ENCODE measurements at places on chromosomes 7 and 10. TPM values are rescaled to one million over a fixed set of nuclear protein-coding genes. Genes with fewer than 3 reads are reported as not detected.

The PPP2R2D gene
- 35.5 TPM for total RNA-seq

- no peak overlapping the region for H3K4me3 ChIP-seq
- no peaks in the 10 kb centered on the region for H3K27me3 ChIP-seq
- H3K4me1 ChIP-seq: peaks cover 11% of the 10 kb centered on the region
- no peak for DNase-seq
- H3K36me3 ChIP-seq: no peaks in the 10 kb centered on the region
- no peak overlapping the region for H3K27ac ChIP-seq
Measured at GRCh38 chr7:87512906-87513305, 37.4 kb upstream of the ABCB4 start.

- H3K27me3 ChIP-seq: no peaks in the 10 kb centered on the region
- peaks cover 37% of the 10 kb centered on the region for H3K36me3 ChIP-seq
- no peak overlapping the region for H3K4me3 ChIP-seq
Measured at GRCh38 chr10:95865814-95866466, 41.8 kb upstream of the CC2D2B start.

The ARL5B gene
- 44.8 TPM for total RNA-seq

The CYP17A1 gene
- not detected for total RNA-seq

DNA sequence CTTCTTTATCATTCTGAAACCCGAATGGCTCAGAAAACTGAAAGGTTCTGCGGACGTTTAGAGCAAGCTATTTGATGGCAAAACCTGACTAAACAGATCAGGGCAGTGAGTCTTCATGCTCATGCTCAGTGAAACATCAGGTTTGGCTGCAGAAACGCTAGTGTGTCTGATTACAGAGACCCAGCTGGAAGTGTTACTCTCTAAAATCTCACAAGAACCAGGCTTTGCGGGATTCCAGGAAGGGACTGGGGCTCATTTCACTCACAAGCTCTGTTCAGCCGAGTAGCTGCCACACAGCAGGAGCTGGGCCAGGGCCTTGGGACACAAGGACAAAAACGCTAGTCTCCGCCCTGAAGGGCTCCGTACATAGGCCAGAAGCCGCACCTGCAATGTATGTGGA, 2.9 kb downstream of the PITRM1 start:
- H3K36me3 ChIP-seq: peaks cover 48% of the 10 kb centered on the region
- DNase-seq: peak; percentile 31
- H3K27me3 ChIP-seq: no peaks in the 10 kb centered on the region
- no peak overlapping the region for H3K27ac ChIP-seq
- H3K4me1 ChIP-seq: no peaks in the 10 kb centered on the region

The SEMA3C gene
- total RNA-seq: 0.68 TPM

- H3K4me3 ChIP-seq: no peak overlapping the region
- no peak overlapping the region for H3K27ac ChIP-seq
- peaks cover 23% of the 10 kb centered on the region for H3K36me3 ChIP-seq
- no peaks in the 10 kb centered on the region for H3K4me1 ChIP-seq
Measured at GRCh38 chr10:68628576-68629127, 68.5 kb downstream of the TET1 start.

The PON1 gene
- total RNA-seq: 0.48 TPM

DNA sequence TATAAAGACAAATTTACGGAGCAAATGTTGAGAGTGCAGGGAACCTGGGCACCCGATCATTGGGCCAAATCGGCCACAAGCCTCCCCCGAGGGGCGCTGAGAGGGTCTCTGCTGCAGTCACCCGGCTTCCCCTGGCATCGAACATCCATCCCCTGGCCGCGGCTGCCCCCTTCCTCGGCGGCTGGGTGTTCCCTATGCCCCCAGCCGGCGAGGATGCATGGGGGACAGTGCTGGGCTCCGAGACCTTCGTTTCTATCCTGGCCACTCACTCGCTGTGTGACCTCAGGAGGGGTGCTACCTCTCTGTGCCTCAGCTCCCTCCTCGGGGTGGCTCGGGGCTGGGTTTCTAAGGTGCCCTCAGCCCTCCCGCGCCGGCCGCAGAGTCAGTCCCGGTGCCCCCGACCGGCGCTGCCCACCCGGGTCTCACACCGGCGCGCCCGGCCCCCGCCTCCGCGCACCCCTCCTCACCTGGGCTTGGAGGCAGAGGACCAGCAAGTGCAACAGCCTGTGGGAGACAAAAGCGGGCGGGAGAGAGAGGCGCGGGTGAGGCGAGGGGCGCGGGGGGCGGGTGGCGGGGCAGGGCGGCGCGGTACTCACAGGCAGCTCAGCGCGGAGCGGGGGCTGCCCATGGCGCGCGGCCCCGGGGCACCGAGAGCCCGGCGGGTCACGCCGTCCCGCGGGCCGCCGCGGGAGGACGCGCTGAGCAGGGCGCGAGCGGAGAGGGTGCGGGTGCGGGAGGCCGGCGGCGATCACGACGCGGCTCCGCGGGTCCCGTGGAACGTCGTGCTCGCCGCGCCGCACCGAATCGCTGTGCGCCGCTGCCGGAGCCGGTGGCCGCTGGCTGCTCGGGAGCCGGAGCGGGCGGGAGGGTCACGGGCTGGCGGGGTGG, at the start of gene FGF8:
Gene FGF8 (minus strand): TSS at position 842 of the 888 bp plus-strand sequence. CDS start 214 bp downstream, at position 628.
- H3K4me3 ChIP-seq: peak within 1 kb of the TSS; percentile 85
- peaks cover 45% of the 10 kb centered on the region for H3K4me1 ChIP-seq
- DNase-seq: peak; percentile 68
- peaks cover 52% of the 10 kb centered on the region for H3K36me3 ChIP-seq
- H3K27me3 ChIP-seq: peaks cover 10% of the 10 kb centered on the region

GRCh38 chr7:37028909-37029440, 304.7 kb upstream of the AOAH start:
- no peak overlapping the region for H3K4me3 ChIP-seq
- H3K27ac ChIP-seq: no peak overlapping the region
- DNase-seq: no peak
- H3K36me3 ChIP-seq: peaks cover 12% of the 10 kb centered on the region
- peaks cover 5% of the 10 kb centered on the region for H3K4me1 ChIP-seq

The MAP3K8 gene
- total RNA-seq: 39.9 TPM

The IL15RA gene
- 0.35 TPM for total RNA-seq

The UCMA gene
- total RNA-seq: not detected

DNA sequence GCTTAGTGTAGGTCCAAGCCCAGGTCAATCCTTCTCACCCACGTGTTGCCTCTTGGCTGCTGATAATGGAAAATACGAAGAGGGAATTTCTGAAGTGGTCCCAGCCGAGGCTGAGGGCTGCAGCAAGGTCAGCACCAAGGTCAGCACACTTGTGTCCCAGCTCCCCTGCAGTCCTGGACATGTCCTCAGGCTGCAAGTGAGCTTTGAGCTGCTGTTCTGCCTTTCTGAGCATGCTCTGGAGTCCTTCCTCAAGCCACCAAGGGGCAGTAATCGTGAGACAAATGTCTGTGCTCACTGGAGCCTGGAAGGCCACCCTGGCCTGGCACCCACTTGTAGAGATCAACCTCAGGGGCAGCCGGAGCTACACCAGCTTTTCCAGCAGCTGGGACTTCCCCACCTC, 28.3 kb downstream of the DRGX start:
- no peaks in the 10 kb centered on the region for H3K4me1 ChIP-seq
- H3K36me3 ChIP-seq: no peaks in the 10 kb centered on the region
- no peak overlapping the region for H3K27ac ChIP-seq
- H3K27me3 ChIP-seq: no peaks in the 10 kb centered on the region

- H3K36me3 ChIP-seq: peaks cover 80% of the 10 kb centered on the region
- no peaks in the 10 kb centered on the region for H3K4me1 ChIP-seq
- H3K4me3 ChIP-seq: no peak overlapping the region
- no peak overlapping the region for H3K27ac ChIP-seq
- H3K27me3 ChIP-seq: no peaks in the 10 kb centered on the region
- no peak for DNase-seq
Measured at GRCh38 chr7:152180048-152180447, 154.6 kb downstream of the GALNT11 start.
